ENCODE measurements at places on chromosomes 2 and 18.

DNA sequence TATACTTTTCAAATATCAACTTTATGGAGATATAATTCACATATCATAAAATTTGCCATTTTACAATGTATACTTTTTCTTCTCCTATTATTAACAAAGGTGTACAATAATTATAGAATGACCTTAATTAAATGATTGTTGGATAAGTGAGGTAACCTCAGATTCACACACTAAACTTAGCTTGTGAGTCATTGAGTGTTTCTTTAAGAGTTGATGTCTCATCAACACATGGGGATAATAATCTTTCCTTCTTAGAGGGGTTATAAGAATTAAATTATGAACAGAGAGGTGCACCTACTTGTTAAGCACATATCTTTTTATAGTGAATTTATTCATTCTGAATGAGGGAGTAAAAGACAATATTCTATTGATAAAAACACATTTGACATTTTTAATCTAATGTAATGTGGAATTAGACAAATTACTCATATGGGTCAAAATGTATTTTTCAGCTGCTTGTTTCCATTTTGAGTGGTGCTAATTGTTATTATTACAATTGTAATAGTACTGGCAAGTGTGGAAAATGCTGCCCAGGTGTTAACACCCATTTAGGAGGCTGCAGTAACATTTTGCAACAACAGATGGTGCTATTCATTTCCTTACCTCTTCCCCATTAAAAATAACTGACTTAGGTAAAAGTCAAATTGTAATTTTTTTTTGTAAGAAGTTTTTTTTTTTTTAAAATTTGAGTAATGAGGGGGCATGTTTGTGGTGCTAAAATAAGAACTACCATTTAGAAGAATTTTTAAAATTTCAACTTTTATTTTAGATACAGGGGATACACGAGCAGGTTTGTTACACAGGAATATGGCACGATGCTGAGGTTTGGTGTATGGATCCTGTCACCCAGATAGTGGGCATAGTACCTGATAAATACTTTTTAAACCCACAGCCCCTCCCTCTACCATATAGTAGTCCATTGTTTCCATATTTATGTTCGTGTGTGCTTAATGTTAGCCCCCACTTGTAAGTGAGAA lies 32.1 kb upstream of the DYNAP start:
- DNase-seq, result peak; percentile 58

DNA sequence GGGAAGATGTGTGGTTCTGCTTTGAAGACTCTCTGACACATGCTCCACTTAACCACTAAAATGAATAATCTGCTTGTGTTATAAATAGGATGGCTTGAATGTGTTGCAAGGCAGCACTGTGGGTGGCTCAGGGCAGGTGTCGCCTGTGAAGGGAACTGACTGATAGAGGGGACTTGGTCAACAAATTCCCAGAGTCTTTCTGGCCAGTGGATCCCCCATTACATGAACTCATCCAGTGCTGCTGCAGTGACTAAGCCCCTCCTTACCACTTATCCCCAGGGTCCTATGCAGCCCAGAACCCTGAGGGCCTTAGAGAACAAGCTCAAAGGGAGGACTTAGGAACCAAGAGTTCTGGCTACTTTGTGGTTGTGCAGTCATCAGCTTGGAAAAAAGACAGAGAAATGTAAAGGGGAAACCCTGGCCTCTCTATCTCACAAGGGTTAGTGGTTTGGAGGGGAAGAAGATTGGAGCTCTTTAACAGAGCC lies 226.2 kb upstream of the TNP1 start:
- no peak for DNase-seq

DNA sequence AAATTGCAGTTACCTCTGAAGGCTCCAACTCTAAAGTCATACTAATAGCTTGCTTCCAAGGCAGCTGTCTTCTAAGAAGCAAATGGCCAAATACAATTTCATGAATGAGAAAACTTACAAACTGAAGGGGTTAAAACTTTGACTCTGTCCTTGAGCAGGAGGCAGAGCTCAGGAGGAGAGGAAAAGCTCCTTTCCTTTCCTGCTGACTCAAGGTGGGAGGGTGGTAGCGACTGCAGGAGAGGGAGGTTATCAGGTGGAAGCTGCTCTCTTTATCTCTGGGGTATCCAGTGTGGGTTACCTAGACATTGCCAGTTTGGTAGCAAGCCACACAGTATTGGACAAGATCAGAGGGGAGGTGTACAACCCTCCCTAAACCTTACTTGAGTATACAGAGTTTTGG lies 2.7 kb upstream of the EFEMP1 start:
- DNase-seq, result no peak

- no peak for DNase-seq
Observed at GRCh38 chr2:217475791-217476190, 527.0 kb downstream of the TNS1 start.

- no peak for DNase-seq
Observed at GRCh38 chr2:25400169-25400568, 58.4 kb upstream of the DNMT3A start.

GRCh38 chr2:162091325-162092007 lies 17.5 kb upstream of the DPP4 start:
- DNase-seq, result no peak

DNA sequence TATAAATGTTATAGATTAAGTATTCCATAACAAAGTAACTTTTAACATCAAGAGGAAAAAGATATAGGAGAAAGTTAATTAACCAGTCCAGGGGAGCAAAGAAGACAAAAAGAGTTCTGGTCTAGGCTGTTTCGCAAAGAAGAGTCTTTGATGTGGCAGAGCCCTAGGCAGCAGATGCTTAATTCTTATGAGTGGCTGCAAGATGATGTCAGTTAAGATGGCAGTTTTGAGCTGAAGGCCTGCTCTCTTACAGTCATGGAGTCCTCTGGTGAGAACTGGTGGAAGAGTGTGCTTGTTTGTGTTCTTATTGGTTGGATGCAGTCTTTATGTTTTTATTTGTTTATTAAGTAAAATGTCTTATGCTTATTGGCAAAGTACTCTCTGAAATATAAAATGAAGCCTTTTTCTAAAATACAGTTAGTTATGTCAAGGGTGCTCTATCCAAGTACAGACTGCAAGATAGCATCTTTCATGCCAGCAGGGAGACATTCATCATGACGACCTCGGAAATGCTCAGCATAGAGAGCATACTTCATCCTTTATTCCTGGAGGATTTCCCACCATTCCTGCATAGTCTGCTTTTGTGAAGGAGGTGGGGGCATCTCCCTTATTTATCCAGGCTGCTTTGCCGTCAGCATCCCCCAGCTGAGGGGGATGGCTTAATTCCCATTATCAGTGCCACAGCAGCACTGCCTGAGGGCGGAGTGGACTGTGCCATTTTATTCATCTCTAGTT lies 38.9 kb upstream of the SERPINE2 start:
- no peak for DNase-seq

- DNase-seq, result no peak
Observed at GRCh38 chr2:223612501-223612900, 10.3 kb upstream of the SCG2 start.

DNA sequence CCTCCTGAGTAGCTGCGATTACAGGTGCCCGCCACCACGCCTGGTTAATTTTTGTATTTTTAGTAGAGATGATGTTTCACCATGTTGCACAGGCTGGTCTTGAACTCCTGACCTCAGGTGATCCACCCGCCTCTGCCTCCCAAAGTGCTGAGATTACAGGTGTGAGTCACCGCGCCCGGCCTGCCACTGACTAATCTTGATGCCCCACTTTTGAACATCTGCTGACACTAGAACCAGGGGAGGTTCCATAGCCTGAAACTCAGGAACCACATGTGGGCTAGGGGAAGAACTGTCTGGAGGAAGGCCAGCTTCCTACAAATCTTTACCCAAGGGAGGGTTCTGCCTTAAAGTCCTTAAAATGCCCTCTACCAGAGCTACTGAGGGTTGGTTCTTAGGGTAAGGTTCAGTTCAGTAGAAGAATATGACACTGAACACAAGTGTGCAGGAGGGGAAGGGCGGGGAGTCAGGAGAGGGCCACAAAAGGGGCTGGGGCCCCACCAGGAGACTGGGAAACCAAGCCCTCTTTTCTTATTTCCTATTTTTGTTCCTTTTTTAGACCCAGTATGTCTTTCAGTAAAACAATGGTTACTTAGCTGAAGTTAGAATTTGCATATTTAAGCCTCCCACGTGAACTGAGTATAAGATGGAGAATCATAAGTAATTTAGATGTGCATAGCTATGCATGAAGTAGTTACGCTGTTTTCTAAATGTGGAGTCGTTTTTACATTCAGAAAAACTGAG lies 6.3 kb upstream of the RAB31 start:
- no peak for DNase-seq

DNA sequence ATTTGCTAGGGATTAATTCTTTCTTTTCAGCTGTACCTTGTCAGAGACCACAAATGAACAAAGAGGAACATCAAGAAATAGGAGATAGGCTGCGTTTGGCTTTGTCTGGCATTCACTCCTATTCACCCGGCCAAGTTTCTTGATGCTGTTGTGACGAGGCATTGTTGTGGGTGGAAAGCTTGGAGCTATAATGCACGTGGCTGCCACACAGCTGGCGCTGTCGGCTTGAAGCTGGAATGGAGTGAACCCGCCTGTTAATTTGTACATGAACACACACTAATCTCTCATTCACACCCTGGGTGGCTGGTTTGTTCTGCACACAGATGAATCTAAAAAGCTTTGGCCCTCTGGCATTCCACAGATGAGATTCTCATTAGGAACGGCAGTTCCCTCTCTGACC lies 274.9 kb upstream of the GYPC start:
- no peak for DNase-seq

DNA sequence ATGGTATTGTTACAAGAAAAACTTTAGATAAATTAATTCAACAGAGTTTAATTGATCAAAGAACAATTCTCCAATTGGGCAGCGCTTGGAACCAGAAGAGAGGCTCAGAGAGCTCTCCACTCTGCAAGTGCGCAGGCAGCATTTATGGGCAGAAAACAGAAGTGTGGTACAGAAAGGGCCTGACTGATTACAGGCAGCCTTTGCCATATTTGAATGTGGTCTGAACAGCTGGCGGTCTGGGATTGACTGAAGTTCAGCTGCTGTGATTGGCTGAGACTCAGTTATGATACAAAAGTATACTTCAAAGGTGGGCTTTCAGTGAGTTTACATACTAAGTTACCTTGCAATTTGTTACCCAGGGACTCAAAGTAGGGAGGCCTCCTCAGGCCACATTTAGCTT lies 301.3 kb upstream of the ID2 start:
- DNase-seq, result no peak

DNA sequence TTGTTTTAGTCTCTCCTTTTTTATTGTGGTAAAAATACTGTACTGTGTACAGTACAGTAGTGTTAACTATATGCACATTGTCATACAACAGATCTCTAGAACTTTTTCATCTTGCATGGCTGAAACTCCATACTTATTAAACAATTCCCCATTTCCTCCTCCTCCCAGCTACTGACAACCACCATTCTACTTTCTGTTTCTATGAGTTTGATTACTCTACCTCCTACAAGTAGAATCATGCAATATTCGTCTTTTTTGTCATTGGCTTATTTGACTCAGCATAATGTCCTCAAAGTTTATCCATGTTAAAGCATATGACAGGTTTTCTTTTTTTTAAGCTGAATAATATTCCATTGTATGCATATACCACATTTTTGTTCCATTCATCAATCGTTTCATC lies 338.2 kb downstream of the AGPS start:
- DNase-seq, result no peak

DNA sequence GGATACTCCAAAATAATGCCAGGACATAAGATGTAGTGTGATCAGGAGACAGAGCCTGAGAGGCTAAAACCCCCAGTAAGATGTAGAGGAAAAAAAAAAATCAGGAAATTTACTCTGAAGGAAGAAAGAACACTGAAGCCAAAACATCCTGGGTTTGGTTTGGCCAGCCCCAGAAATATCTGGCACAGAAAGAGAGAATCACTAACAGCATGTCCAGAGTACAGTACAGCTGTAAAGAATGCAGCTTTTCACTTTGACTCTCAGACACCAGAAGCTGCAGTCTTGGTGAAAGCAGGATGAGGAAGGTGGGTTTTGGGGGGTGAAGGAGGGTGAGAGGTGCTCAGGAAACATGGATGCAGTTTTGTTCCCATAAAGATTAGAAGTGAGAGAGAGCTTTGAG lies 1577.7 kb upstream of the ACVR2A start:
- DNase-seq, result no peak

GRCh38 chr18:22872900-22873537 lies 60.1 kb upstream of the RBBP8 start:
- DNase-seq, result no peak

DNA sequence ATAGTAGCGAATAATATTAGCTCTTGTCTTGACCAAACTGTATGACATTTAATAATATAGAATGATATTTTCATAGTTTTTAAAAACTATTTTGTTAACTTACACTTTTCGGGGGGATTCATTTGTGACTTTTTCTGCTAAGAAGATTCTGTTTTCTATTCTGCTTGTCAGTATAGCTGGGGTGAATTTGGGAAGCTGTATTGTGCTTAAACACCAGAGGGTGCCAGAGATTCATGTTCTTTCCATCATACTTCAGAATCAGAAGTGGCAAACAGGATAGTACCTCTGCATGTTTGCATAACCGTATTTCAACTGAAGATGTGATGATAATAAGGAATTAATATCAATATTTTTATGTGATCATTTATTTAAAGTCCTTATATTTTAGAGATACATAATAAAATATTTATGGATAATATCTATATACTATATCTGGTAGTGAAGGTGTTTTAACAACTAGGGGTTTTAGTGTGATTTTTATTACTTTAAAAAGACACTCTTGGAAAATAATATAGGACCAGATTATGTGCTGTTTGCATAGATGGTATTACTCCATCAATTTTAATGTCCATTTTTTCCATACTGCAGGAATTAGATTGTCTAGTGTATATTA lies 81.0 kb downstream of the TAF4B start:
- DNase-seq, result peak; percentile 71

DNA sequence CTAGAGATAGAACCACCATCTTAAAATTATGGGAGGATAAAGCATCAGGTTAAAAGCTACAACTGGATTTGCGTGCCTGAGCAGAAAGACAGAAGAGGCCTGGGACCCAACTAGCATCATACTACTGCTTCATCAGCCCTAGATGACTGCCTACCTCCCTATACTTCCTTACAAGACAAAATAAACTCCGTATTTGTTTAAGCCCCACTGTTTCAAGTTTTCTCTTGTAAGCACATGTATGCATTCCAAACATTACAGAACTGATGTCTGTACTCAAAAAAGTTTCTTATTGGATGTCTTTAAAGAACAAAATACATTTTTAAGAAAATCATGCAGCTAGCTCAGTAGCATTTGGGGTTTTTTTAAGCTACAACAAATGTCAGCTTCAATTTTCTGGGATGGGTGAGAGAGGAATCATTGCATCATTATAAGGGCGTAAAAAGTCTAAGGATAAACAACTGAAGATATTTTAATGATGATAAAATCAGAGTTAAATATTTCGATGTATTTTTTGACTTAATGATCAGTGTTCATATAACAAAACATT lies 213.1 kb downstream of the EXOC6B start:
- no peak for DNase-seq

DNA sequence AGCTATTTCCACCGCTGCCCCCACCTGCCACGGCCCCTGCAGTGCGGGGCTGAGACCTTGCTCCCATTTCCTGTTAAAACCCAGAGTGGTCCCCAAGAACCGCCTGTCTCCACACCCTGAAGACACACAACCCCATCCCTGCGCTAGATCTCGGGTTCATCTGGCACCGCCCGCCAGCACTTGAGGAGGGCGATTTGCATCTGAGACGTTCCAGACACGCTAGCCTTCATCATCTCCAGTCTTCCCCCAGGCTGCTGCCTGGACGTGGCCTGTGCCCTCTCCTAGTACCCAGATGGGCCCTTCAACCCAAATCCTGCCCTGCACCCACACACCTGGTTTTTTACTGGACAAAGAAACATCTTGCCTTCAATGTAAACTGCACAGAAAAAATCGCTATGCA lies 49.8 kb downstream of the SLC66A2 start:
- DNase-seq, result no peak
